ENCODE measurements at places on chromosomes 7 and 10. TPM values are rescaled to one million over a fixed set of nuclear protein-coding genes. Genes with fewer than 3 reads are reported as not detected.

DNA sequence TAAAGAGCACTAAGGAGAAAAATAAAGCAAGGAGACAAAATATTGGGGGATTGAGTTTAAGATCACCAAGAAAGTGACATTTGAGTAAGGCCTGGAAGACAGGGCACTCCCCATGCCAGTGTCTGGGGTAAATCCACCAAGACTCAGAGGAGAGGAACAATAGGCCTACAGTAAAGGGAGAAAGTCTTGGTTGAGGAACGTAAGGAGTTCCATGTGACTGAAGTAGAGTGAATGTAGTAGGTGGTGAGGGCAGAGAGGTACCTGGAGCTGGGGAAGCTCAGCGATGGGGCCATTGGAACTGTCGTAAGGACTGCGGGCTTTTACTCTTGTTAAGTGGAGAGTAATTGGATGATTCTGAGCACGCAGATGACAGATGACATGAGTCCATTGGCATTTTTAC is 69.4 kb downstream of the CPED1 start:
- H3K36me3 ChIP-seq: peaks cover 2% of the 10 kb centered on the region
- DNase-seq: no peak
- H3K27ac ChIP-seq: no peak overlapping the region
- peaks cover 2% of the 10 kb centered on the region for H3K4me1 ChIP-seq

PRKAR2B gene
- 8.1 TPM for total RNA-seq

NKX1-2 gene
- total RNA-seq: not detected

DNA sequence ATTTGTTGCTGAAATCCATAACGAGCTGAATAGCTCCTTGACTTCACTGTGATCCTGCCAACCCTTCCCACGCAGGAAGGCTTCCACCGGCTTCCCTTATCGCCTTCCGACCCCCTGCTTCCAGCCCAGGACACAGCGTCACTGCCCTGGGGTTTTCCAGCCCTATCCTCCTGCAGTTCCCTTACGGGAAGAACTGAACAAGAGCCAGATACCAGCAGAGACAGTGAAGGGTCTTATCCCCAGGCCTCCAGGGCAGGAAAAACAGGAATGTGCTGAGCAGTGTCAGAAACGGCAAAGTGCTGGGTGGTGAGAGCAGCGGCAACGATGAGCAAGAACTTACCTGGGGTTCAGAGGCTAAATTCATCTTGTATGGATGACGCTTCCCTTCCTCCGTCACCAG is 22.4 kb downstream of the PDLIM1 start:
- DNase-seq: peak; percentile 60
- H3K4me1 ChIP-seq: peaks cover 22% of the 10 kb centered on the region
- no peaks in the 10 kb centered on the region for H3K27me3 ChIP-seq
- H3K36me3 ChIP-seq: peaks cover 44% of the 10 kb centered on the region
- peak overlapping the region; percentile 27 for H3K27ac ChIP-seq

- H3K36me3 ChIP-seq: no peaks in the 10 kb centered on the region
- H3K27me3 ChIP-seq: no peaks in the 10 kb centered on the region
- DNase-seq: no peak
- H3K4me3 ChIP-seq: no peak overlapping the region
- H3K4me1 ChIP-seq: no peaks in the 10 kb centered on the region
Observed at GRCh38 chr7:117835016-117835664, 38.1 kb downstream of the CTTNBP2 start.

- no peak overlapping the region for H3K27ac ChIP-seq
- peaks cover 3% of the 10 kb centered on the region for H3K4me1 ChIP-seq
- DNase-seq: peak; percentile 30
- H3K4me3 ChIP-seq: no peak overlapping the region
- no peaks in the 10 kb centered on the region for H3K36me3 ChIP-seq
Observed at GRCh38 chr7:103622274-103622673, 176.3 kb upstream of the SLC26A5 start.

- H3K36me3 ChIP-seq: no peaks in the 10 kb centered on the region
- no peak for DNase-seq
- no peak overlapping the region for H3K27ac ChIP-seq
- H3K4me3 ChIP-seq: no peak overlapping the region
- 0 out of 2 replicates have a peak, but pooled peaks cover 2% of the 10 kb centered on the region for H3K4me1 ChIP-seq
Observed at GRCh38 chr10:97836446-97836845, 13.2 kb upstream of the GOLGA7B start.

PNLIPRP3 gene
- not detected for total RNA-seq

GRCh38 chr7:123185756-123186155 is 14.0 kb downstream of the SLC13A1 start:
- DNase-seq: no peak
- H3K4me1 ChIP-seq: no peaks in the 10 kb centered on the region
- H3K27me3 ChIP-seq: no peaks in the 10 kb centered on the region
- no peaks in the 10 kb centered on the region for H3K36me3 ChIP-seq
- no peak overlapping the region for H3K27ac ChIP-seq
- no peak overlapping the region for H3K4me3 ChIP-seq

TLX1 gene
- not detected for total RNA-seq

FAM25G gene
- not detected for total RNA-seq

DNA sequence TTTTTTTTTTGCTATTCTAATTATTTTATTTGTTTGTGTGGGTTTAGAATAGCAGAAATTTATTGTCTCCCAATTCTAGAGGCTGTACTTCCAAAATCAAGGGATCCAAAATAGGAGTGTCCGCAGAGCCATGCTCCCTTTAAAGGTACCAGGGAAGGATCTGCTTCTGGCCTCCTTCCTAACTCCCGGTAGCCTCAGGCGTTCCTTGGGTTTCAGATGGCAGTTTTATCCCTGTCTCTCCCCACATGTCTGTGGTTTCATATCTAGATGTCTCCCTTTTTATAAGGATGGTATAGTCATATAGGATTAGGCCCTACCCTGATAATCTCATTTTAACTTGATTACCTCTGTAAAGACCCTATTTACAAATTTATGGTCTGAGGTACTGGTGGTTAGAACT is 48.4 kb downstream of the BMPR1A start:
- no peak for DNase-seq
- H3K27ac ChIP-seq: no peak overlapping the region
- H3K4me1 ChIP-seq: peaks cover 6% of the 10 kb centered on the region

TMEM130 gene
- total RNA-seq: 1.1 TPM

Measured in IMR-90 (cell line).